ENCODE measurements at places on chromosomes 5 and 9.

DNA sequence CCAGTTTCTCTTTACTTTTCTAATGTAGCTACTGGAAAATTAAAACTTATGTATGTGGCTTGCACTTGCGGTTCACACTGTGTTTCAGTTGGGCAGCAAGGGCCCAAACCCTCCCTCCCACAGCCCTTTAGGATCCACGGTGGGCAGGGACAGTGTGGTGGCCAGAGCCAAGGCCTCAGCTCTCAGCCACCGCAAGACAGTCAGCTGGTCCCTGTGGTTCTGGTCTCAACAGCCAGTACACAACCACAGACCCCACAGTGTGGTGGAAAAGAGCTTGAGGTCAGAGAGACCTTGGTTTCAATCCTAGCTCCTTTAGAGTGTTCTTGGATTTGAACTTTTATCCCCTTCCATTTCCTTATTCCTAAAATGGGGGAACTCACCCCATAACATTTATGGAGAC is 153.0 kb upstream of the SMIM23 start:
- DNase-seq, result no peak

DNA sequence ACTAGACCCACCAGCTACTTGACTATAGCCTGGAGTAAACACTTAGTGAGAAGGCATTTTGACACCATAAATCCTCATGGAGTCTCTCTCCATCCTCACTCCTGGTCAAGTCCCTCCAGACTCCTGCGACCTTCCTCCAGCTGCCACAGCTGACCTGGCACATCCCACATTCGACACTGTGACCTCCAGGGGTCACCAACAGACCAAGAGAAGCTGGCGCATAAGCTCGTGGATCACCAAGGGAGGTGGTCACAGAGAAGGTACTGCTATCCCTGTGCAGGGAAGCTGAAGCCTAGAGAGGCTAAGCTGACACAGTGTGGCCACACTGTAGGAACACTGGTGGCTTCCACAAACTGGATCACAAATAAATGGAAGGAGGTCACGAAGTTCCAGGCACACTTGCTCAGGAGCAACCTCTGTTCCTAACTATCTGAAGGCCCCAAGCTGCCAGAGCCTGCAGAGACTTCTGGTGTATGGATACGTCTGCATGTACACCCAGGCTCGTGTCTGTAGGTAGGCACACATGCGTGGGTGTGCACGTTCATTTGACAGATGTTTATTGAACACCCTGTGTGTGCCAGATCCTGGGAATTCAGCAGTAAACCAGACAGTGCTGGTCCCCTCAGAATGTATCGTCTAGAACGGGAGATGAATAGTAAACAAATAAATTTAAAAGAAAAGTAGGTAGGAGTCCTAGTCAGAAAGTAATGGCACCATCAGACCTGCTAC is 104.4 kb downstream of the C5orf15 start:
- no peak for DNase-seq

DNA sequence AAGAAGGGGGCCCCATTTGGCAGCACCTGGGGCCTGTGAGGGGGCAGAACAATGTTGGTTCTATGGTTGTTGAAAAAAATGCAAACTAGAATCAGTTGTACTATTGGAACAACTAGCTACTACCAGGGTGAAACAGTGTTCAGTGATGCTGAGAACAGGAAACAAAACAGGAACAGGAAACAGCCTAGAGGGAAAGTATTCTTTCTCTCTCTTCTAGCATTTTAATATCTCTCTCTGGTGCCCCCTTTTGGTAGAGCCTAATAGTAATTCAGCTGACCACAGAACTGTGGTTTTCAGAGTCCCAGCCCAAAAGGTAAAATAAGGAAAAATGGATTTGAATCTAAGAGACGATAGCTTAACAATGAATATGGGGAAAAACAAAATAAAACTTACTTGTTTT is 138.0 kb upstream of the KCNN2 start:
- no peak for DNase-seq

- peak; percentile 35 for DNase-seq
Measured at GRCh38 chr9:131630205-131630831, 85.0 kb downstream of the PRRT1B start.

DNA sequence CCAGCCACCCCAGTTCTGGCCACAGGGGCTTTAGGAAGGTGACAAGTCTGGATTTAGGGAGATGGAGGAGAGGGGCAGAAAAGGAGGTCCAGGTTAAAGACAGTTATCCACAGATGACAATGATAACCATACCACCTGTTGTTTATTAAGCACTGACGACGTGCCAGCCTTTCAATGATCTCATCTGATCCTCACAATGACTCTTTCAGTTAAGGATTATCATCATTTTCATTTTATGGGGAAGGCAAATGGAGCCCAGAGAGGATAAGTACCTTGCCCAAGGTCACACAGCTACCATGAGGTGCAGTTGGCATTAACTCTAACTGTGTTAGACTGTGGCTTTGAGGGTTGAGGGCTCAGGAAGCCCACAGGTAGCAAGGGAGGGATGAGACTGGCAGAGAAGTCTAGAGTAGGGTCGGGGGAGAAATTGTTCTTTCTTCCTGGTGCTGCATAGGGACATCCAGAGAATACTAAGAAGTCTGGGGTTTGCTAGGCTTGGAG is 21.5 kb upstream of the JADE2 start:
- no peak for DNase-seq

DNA sequence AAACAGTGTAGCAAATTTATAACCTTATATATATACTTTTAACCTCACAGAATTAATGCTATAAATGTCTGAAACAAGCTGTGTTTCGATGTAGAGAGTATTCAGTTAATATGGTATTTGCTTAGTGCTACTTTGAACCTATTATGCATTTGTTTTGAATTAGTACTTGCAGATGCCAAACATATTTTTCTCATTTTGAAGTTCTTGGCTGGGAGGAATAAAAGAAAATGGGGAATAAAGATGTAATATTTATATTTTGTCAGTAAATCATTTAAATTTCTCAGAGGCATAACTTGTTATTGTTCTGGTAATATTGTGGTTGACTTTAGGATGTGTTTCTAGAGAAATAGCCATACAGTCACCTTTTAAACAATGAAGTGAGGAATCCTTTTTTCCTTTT is 175.9 kb upstream of the IZUMO3 start:
- DNase-seq, result no peak

- no peak for DNase-seq
Measured at GRCh38 chr9:24881361-24881760, 335.7 kb upstream of the IZUMO3 start.

DNA sequence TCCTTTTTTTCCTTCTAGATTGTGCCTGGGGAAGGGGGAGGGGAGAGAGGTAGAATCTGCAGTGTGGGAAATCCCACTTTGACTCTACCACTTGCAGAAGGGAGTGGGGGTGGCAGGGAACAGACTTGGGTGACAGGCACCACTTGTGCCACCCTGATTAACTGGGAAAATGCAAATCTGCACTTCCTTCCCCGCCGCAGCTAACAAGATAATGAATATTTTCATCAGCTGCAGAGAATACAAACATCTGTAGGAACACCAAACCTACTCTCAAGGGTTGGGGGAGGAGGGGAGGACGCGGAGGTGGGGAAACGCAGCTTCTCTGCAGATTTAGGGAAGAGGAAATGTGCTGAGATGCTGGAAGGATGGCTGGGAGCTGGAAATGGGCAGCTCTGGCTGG is 73.5 kb downstream of the TRIM32 start:
- DNase-seq, result no peak

DNA sequence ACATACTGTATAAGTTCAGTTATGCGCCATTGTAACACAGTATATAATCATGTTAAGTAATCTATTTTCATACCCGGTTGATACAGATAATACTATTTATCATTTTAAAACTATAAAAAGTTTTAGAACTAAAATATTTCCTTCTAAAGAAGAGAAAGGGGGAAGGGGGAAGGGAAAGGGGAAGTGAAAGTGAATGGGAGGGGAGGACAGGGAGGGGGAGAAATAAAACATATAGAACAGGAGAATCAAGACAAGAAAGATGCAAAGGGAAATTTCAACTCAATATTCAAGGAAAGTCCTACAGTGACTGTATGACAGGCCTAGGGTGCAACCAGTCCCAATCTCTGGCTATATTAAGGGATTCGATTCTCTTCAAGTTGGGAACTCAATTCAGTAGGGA is 1278.8 kb downstream of the MAT2B start:
- no peak for DNase-seq

- DNase-seq, result no peak
Measured at GRCh38 chr5:54309276-54309675, 1.1 kb downstream of the ARL15 start.

DNA sequence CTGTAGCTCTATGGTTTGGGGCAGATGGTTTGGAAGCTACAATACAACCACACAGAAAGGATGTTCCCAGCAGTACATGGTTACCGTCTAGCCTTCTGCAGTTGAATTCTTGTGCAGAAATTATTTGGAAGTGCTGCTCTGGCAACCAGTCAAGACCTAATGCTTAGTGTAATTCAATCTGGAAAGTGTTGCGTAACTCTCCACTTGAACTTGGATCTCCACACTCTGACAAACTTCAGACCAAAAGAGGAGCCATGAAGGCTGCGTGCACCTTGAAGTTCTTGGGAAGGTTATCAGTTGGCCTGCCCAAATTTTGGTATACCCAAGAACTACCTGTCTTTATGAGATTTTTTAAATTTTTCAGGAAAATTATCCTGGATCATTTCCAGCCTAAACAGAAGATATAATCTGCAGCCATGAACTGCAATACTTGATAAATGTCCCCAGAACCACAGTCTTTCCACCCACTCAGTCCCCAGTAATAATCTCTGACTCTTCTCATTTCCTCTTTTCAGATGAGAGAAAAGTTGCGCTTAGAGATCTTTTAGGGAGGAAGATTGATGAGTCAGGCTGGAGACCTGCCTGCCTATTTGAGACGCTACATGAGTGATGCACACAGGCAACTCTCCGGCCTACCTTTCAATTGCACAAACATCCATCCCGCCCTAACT is 159.9 kb downstream of the FANCC start:
- no peak for DNase-seq

DNA sequence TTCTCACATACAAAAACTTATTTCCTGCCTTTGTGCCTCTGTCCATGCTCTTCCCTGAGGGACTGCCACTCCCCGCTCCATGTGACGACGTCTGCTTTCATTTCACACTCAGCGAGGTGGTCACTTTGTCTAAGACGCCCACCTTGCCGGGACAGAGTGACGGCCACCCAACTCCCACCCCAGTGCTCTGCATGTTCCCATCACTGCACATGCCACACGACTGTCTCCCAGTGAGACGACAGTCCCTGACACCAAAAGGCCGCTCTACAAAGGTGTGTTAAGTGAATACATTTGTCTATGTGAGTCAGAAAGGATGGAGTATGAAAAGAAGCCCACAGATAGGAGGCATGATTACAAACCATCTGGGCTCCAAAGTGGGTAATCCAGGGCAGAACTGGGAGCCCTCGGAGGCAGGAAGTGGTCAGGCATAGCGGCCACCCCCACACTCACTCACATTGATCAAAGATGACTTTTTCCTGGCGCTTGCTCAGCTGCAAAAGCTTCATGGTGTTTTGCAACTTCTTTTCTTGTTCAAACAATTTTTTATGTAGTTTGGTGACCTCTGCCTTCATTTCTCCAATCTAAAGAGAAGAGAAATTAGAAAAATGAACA is 185.8 kb downstream of the CDK5RAP2 start:
- DNase-seq, result peak; percentile 59

DNA sequence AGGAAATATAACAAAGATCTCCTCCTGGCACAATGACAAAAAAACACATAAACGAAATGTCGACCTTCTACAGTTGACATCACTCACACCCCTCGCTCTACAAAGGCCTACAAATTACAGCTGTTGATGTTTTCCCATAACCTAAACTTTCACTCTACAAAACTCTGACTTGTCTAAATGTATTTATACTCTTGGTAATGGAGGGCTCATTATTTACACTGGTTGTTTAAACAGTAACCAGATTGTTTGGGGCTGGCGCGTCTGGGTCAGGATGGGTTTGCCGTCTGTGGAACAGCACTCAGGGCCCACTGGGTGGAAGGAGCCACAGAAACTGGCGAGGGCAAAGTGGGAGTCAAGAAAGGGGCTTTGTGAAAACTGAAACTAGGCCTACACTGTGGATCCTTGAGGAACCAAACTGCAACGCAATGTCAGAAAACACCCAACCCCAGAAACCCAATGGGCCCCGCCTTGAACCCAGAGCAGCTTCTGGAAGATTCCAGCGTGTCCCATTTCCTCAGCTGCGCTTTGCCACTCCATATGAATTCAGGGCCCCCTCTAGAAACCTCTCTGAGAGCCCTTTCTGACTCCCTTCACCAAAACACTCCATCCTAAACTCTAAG is 136.7 kb downstream of the ROR2 start:
- DNase-seq, result no peak

DNA sequence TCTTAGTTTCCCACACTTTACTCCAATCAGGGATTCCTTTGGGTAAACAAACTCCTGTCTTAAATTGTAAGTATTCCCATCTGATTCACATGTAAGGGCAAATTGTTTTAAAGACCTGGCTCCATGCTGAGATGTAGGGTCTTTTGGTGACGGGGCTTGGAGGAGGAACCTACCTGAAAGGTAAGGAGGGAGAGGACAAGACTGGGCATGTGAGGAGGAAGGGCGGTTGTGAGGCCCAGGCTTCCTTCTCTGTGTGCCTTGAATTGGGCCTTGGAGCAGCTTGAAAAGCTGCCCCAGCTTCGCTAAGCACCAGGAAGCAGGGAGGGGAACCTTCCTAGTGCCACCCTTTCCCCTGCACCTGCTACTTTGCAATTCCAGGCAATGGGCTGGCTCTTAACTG is 86.8 kb downstream of the C9orf152 start:
- no peak for DNase-seq

GRCh38 chr5:98839469-98840383 is 66.3 kb downstream of the RGMB start:
- peak; percentile 4 for DNase-seq

GRCh38 chr9:115637661-115638060 is 515.9 kb upstream of the PAPPA start:
- DNase-seq, result no peak

Data from stimulated activated CD4-positive, alpha-beta T cell treated with anti-CD3 and anti-CD28 coated beads, Interleukin-1b, Interleukin-23, amount 100 ng/mL, for 48 hours (primary cell).